Lung microvascular endothelial cell (primary cell): ENCODE measurements at places on chromosomes 7 and 10.

GRCh38 chr10:118481871-118482270 lies 113.6 kb downstream of the PRLHR start:
- no peak for DNase-seq

GRCh38 chr7:47503281-47503680 lies 78.6 kb downstream of the TNS3 start:
- peak; percentile 17 for DNase-seq

DNA sequence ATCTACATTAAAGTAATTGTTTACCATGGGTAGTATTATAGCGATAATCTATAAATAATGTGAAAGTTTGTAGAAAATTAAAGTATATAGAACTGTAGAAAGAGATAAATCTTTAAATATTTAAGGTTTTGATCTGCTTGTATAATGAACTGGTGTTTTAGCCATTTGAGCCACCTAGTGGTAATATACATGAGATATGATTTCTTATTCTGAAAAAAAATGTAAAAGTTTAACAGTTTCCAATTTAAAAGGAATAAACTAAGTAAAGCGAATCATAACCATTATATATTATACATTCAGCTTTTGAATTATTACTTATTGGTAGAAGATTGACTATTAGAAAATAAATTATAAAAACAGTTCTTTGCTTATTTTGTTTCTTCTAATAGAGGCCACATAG lies 91.2 kb downstream of the OTUD1 start:
- DNase-seq, result peak; percentile 8

DNA sequence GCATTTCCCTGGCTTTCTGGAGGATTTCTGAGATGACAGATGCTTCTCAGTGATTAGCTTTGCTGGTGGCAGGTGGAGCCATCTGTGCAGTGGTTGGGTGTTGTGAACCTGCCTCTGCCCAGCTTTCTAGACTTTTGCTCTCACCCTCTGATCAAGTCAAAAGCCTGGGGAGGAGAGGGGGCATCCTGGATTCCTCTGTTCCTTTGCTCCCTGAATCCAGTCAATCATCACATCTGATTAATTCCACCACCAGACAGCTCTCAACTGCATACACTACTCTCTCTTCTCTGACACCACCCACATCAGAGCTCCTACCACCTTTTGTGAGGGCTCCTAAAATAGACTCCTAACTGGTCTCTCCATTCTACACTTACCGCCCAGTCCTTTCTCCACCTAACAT lies 283.5 kb downstream of the WDR11 start:
- no peak for DNase-seq

- DNase-seq, result no peak
Measured at GRCh38 chr7:70270149-70270548, 671.9 kb downstream of the AUTS2 start.

DNA sequence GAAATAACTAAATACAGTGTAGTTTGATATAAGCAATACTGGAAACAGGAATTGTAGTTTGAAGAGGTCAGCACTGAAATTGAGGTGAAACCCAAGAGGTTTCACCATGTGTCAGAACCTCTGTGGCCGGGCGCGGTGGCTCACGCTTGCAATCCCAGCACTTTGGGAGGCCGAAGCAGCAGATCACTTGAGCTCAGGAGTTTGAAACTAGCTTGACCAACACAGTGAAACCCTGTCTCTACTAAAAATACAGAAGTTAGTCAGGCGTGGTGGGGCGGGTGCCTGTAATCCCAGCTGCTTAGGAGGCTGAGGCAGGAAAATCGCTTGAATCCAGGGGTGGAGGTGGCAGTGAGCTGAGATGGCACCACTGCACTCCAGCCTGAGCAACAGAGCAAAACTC lies 13.7 kb downstream of the AHCYL2 start:
- no peak for DNase-seq

GRCh38 chr10:17238445-17239291 lies 10.6 kb downstream of the VIM start:
- DNase-seq, result peak; percentile 90

- no peak for DNase-seq
Measured at GRCh38 chr10:878895-879294, 52.6 kb downstream of the LARP4B start.

DNA sequence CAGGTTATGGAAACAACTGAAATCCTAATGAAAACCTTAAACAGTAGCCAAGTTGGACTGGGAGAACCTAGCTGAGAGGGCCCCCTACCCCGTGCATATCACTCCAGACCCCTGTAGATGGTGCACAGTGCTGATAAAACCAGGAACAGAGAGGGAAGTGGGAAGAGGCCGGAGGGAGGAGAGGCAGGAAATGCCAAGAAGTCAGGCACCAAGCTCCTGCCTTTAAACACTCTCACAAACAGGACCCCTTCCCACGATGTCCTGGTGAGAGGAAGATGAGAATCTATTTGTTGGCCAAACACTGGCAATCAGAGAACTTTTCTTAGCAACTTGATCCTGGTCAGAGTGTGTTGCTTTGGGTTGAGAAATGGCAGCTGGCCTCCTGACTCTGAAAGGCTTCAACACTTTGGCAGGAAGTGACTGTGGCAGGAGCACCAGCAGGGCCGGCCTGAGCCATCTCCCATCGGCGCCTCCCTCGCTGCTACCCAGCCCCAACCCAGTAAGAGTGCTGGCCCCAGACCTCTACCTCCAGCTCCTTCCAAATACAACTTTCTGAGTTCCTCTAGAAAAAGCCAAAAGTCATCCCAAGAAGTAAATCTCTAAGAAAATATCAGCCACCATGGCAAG lies 39.5 kb downstream of the GSDME start:
- peak; percentile 5 for DNase-seq

DNA sequence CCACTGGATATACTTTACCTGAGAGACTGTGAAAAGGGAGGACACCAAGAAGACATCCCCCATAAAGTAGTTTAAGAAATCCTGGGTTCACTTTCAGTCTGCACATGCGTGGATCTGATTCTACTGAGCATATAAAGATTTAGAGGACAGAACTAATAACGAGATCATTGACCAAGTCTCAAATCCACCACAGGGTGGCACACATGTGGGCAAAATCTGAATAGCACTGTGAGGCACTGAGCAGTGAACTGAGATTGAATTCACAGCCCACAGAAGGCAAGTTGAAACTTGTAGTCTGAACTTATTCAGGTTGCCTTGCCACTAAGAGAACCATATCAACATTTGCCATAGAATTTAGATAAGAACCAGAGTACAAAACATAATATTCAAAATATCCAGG lies 818.6 kb downstream of the GRID1 start:
- peak; percentile 80 for DNase-seq

- DNase-seq, result no peak
Measured at GRCh38 chr7:9091282-9091681, 657.9 kb downstream of the NXPH1 start.

- peak; percentile 71 for DNase-seq
Measured at GRCh38 chr10:34655286-34656170, 159.6 kb downstream of the PARD3 start.
